ENCODE measurements at places on chromosomes 7 and 10.

DNA sequence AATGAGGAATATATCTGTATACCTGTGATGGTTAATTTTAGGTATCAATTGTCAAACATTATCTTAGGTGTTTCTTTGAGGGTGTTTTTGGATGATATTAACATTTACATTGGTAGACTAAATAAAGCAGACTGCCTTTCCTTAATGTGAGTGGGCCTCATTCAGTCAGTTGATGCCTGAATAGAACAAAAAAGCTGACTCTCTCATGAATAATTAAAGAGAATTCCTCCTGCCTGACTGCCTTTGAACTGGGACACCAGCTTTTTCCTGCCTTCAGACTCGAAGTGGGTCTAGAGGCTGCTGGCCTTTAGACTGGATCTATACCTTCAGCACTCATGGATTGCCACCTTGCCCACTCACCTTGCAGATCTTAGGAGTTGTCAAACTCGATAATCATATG, 117.9 kb upstream of the TMEM168 start:
- DNase-seq: no peak

- DNase-seq: no peak
Observed at GRCh38 chr10:35126062-35126529, 550 bp upstream of the CREM start.

- no peak for DNase-seq
Observed at GRCh38 chr7:50868426-50869100, 85.9 kb upstream of the GRB10 start.

GRCh38 chr7:100547872-100548271, 8.9 kb downstream of the AGFG2 start:
- no peak for DNase-seq

DNA sequence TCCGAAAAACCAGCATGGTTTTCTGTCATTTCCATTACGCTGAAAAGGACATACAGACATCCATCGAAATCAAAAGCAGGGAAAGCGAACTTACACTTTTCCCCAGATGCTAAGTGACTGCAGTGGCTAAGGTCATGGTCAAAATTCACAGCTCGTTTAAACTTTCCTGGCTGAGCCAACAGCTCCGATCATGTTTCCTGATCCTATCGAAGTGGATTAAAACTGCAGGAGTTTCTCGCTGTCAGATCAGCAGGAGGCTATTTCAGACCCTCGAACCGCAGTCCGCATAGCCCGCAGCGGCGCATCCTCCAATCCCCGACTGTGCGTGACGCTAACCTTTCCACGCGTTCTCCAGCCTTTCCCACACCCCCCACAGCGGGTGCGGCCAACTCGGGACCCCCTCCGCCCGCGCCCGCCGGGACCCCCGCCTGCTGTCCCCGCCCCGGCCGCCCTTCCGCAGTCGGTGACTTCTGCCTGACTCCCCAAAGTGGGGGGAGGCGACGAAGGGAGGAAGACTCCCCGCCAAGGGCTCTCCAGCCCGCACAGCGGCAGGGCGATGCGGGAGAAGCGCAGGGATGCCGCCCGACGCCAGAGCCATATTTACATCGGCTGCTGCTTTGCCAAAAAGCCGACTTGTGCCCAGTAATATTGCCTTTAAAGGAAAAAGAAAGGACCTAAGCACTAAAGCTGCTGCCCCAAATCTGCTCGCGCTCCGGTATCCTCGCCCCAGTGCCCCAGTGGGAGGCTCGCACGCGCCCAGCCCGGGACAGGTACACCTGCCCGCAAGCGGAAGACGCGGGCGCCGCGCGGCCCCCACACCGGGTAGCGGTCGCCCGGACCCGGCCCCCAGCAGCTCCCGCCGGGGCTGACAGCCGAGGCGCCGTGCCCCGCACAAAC, 1.2 kb downstream of the PIP4K2A start:
- peak; percentile 30 for DNase-seq

- DNase-seq: no peak
Observed at GRCh38 chr10:89469517-89469916, 55.1 kb downstream of the IFIT5 start.

GRCh38 chr10:99854860-99855259, 72.4 kb downstream of the ABCC2 start:
- DNase-seq: no peak

DNA sequence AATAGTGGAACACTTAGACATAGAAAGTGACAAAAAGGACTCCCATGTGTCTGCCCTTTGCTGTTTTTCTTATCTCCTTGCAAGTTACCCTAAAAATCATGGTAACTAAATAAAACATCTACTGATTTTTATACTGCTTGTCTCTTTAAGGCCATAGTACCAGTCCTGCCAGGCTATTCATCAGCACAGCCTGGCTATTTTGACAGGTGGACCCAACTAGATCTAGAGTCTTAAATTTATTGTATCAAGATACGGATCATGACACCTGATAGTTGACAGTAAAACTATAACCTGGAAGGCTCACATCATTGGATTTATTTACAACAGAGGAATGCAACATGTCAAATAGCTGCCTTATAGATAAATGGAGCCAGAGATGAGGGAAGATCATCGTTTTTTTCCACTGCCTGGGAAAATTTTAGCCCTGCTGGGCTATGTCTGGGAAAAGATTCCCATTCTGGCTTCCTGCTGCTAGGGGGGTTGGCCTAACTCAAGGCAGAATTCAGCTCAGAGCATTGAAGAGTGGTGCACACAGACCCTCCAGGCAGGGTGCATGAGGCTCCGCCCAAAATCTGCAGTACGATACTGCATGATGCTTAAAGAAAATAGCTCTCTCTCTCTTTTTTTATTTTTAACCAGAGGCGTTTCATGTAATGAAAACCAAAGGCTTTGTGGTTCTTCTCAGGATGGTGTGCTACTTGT, 292.0 kb upstream of the FZD8 start:
- DNase-seq: no peak

- no peak for DNase-seq
Observed at GRCh38 chr10:130727766-130728490, 583.6 kb downstream of the TCERG1L start.

All from colonic mucosa (tissue), 4 donors.